ENCODE measurements at places on chromosomes 7 and 10.
A peak's percentile ranks its signal among the peaks of the same experiment; 100 is the strongest.

- no peak for DNase-seq
Observed at GRCh38 chr10:124995605-124996004, 53.7 kb downstream of the ZRANB1 start.

DNA sequence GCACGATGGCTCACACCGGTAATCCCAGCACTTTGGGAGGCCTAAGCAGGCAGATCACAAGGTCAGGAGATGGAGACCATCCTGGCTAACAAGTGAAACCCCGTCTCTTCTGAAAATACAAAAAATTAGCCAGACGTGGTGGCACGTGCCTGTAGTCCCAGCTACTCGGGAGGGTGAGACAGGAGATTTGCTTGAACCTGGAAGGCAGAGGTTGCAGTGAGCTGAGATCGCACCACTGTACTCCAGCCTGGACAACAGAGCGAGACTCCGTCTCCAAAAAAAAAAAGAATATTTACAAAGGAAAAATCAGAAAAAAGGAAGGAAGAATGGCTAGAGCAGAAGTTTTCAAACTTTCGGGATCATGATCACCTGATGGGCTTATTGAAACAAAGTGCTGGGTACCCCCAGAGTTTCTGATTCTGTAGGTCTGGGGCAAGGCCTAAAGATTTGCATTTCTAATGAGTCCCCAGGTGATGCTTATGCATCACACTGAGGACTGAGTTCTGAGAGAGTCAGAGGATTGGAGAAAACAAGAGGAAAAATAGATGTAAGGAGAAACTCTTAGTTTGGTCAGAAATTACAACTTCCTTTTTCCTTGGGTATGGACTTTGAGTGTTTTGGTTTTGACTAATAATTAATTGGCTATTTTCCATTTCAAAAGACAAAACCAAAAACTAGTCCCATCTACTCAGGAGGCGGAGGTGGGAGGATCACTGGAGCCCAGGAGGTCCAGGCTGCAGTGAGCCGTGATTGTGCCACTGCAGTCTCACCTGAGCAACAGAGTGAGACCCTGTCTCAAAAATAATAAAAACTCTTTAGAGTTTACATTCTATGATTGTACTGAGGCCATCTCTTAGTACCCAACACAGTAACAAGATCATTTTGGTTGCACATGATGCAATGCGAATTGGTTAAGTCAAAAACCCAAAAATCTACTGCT lies 14.4 kb downstream of the MARCHF5 start:
- no peak for DNase-seq

DNA sequence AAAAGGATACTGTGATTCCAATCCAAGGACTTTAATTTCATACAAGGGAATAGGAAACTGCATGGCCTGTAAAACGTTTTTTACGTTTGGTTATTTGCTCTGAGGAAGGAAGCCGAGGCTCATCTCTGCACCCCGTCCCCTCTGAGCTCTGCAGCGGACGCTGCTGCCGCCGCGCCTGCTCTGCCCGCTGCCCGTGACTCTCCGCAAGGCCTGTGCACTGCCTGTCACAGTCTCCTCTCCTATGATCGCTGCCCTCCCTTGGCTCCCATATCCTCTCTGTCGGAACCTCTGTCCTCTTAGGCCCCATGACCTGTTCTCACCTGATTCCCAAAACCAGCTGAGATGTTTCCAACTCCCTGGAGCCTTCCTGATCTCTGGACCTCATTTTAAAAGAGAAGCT lies 320.3 kb upstream of the ZNF32 start:
- DNase-seq, result no peak

DNA sequence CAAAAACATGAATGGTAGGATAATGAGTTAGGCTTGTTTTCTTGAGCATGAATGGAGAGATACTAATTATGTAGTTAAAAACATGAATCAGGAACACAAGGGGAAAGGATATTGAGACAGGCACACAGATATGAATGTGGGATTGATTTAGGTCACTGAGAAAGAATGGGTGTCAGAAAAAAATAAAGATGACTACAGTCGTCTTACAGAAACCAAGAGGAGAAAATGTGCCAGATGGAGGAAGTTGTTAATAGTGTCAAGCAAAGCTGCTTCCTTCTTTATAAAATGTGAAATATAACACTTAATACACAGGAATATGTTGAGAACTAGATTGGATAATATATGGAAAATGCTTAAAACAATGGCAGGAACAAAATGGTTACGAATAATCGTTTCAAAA lies 173.3 kb upstream of the BET1 start:
- DNase-seq, result no peak

DNA sequence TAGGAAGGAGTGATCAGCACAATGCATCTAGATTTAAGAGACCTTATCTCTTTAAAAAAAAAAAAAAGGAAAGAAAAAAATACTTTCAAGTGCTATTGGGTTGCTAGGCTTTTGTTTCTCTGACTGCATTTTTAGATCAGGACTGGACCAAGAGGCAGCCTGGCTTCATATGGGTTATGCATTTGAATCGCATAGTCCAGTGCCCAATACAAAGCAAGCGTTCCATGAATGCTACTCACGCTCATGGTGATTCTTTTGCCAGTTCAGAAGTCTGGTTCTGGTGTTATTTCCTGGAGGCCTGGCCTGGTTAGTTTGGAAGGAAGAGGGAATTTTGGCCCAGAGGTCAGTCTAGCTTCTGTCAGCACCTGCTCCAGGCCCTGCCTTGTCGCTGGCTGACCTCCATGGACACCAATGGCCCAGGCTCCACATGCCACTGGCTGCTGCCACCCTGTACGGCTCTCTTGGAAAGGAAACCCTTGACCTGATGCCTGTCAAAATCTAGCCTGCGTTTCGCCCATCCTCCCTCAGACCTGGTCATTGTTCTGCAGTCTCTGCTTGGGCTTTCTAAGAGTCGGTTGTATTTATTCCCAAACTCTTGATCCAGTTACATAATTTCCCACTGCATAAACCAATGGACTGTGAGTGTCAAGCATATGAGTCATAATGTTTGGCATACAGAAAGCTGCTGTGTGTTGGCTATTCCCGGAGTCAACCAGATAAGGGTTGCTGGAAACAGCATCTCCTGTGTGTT lies 74.3 kb upstream of the MKX start:
- peak; percentile 75 for DNase-seq

GRCh38 chr10:17438583-17438982 lies 15.8 kb downstream of the ST8SIA6 start:
- no peak for DNase-seq

- peak; percentile 46 for DNase-seq
Observed at GRCh38 chr10:10911035-10911434, 106.6 kb upstream of the CELF2 start.

DNA sequence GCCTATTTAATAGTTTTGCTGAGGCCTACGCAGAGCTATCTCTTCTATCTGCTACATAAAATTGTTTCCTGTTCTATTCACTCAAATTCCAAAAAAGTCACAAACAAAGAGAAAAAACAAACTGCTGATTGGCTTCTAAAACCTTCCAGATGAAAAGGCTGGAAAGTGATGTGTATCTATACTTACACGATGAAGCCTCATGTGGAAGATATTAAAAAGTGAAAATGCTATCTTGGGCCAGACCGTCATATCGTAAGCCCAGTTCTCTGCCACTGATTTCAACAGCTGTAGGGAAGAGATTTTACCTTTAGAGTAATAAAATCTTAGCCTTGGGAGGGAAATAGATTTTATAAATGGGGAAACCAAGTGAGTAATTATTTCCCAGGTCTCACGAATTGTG lies 394.8 kb downstream of the KIF20B start:
- DNase-seq, result no peak

DNA sequence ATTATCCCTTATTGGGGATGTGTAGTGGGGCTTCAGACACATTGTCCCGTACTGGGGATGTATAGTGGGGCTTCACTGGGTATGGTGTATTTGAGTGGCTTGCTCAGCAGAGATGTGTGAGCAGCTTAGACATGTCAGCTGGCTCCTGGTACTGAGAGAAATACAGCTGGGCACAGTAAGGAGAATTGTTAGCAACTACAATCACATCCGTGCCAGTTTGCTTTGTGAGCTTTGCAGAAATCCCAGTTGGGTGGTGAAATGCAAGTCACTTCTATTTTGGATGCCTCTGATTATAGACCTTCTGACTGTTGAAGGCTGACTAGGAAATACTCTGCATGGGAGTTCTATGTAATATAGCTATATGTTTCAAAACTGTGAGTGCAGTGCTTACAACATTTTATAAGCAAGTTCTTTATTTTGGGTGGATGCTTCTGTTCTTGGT lies 10.8 kb downstream of the CCNY start:
- DNase-seq, result no peak

- DNase-seq, result no peak
Observed at GRCh38 chr10:111367531-111367930, 290.7 kb downstream of the ADRA2A start.

DNA sequence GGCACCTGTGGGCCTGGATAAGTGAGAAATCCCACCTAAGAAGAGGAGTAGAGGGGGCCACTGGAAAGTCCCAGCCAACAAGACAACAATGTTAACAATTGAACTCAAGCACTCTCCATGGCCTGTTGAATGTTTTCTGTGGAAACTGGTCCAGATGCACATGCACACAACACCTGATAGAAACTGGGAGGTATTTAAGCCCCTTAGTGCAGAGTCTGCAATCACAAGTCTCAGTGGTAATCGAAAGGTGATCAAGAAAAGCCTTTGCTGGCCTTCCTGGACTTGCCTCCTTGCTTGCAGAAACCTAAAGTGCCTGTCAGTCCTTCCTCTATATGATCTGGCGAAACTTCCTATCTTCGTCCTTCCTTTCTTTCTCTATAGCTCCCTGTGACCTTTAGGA lies 30.6 kb upstream of the HNRNPH3 start:
- DNase-seq, result no peak

- peak; percentile 94 for DNase-seq
Observed at GRCh38 chr7:149195180-149196150, at the start of gene ZNF282. TSS of gene ZNF282 (plus strand) at chr7:149195546. CDS start at chr7:149195590, 44 bp downstream.

GRCh38 chr10:75126277-75126676 lies 14.8 kb downstream of the SAMD8 start:
- no peak for DNase-seq

DNA sequence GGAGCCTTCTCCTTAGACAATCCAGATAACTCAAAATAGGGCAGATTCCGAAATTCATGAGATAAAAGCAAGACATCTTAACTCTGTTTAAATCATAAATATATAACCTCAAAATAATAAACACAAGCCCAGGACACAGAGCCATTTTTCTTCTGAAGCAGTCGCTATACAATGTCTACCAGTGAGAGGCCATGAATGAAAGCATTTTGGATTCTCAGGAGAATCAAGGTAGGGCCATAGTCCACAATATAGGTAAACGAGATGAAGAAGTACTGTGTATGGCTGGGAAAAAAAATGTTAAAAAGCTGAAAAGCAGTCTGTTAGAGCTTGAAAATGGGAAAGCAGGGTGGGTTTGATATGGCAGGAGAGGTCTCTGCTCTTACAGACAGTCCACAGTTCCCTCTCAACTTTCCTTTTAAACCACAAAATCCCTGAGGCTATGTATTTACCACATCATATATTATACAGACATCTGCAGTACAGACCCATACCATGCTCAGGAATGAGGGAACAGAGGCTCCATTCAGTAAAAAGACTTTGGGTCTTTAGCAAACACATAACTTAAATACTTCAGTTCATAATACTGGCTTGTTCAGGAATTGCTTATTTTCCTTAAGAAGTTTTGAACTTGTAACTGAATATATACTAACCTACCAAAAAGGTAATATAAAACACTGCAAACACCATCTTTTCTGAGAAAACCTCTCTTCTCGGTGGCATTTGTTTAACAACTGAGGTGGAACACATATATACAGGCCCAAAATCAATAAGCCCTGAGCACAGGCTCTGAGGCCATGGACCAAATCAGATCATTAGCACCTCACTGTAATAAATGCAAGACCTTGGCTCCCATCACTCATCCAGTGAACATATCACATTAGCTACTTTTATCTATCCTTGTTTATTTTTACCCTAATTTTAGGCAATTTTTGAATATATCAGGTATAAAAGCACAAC lies 109.3 kb downstream of the SORBS1 start:
- no peak for DNase-seq

DNA sequence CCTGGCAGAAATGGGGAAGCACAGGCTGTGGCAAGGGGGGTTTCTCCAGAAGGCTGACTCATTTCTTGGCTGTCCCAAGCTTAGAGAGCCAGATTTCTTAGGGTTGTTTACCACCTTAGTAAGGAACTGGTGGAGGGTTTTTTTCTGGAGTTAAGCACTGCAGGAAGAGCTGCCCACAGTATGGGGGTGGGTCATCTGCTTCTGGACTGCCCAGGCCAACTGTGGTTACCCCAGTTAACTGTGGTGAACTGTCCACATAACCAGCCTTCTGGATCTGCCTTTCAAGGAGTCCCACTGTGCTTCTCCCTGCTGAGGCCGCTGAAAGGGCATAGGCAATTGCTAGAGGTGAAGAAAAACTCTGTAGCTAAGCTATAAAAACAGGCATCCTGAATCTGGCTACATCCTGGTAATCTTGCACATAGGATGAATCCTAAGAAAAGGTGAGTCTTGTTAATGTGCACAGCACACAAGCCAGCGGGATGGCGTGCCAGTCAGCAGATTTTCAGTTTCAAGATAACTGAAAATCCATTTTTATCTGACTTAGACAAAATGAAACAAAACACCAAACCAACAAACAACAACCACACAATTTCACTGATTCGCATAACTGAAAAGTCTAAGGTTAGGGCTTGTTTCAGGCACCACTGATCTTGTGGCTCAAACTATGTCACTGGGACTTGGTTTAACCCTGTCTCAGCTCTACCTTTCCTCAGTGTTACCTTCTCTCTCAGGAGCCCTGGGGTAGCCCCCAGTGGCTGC lies 21.6 kb upstream of the TSPAN33 start:
- no peak for DNase-seq

DNA sequence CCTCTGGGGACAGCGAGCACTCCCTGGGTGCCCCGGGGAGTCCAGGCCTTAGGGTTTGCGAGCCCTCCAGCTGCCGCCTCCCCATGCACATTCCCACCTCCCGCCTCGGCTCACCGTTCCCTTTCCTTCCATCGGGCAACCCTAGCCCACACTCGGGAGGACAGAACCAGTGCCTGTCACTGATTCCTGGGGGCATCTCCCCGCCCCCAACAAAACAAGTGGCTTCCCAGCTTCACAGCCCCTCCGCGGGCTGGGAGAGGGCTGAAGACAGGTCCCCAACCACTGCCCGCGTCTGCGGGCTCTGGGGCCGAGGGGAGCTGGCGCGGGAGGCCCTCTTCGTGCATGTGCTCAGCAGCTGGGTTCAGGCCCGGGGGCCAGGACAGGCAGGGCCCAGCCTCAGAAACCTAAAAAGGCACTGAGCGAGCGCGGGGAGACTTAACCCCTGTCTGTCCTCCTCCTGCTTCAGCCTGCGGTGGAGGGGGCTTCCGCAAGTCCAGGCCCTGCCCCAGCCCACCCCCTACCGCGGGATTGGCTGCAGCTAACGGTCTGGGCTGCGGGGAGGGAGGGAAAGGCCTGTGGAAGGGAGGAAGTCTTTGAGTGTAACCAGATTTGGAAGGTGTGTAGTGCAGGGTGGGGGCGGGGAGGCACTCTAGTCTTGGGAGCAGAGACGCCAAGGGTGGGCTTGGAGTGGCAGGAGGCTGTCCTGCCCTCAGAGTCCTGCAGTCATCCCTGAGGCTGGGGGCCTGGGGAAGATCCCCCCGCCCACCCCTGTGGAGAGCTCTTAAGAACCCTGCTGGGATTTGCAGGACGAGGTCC lies 1.2 kb downstream of the FLNC start:
- peak; percentile 80 for DNase-seq
